ENCODE measurements at places on chromosomes 1 and 21. TPM values are rescaled to one million over a fixed set of nuclear protein-coding genes. Genes with fewer than 3 reads are reported as not detected.

DNA sequence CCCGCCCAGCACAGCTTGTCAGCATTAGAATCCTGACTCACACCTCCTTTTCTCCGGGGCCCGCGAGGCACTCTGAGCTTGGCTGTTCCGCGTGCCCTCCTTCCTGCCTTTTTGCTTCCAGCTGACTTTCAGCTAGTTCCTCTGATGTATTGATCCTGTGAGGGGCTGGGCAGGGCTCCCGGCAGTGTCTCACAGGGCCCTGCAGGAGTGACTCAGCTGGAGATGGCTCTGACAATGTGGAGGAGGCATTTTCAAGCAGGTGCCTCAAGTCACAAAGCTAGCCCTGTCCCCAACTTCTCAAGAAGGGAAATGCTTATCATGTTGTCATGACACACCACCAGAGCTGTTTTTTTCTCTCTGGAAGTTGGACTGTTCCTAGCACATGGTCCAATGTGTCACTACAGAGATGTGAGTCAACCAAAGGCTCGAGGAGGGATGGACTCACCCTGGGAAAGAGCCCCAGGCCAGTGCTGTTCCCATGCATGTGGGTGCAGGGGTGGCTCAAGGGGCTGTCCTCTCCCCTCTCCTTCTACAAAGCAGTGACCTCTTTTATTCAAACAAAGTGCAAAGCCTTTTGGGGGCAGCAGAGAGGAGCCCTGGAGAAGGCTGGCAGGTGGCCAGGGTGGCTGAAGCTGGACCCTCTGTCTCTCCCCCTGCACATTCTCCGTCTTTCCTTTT is 30.6 kb downstream of the SYT6 start:
- no peak for DNase-seq

- DNase-seq, result no peak
Observed at GRCh38 chr1:29393451-29393826, 157.1 kb downstream of the PTPRU start.

DNA sequence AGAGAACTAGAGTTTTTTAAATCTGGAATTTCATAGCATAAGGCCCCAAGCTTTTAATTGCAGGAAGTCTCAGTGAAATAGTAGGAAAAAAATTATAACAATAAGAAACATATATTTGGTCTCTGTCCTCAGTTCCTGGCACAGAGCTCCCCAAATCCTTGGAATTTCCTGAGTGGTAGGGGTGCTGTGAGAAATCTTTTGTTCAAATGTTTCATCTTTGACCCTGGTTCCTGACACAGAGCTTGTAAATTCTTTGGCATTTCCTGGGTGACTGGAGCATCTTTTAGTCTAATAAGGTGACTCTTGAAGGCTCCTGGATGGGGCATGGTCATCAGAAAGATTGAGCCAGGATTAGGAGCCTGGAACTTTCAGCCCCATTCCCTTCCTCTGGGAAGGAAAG is 225.7 kb upstream of the AJAP1 start:
- no peak for DNase-seq

Gene VSIG8
- polyA plus RNA-seq, result 0.30 TPM

- DNase-seq, result no peak
Observed at GRCh38 chr1:81420760-81421159, 380.0 kb upstream of the ADGRL2 start.

Data from renal cortex interstitium (tissue), 15 donors.